CD4-positive, alpha-beta T cell treated with Interleukin-21 for 1 hour (primary cell): ENCODE measurements at places on chromosomes 7 and 10.
A peak's percentile ranks its signal among the peaks of the same experiment; 100 is the strongest.

- DNase-seq: no peak
Observed at GRCh38 chr7:72437061-72437585, 25.0 kb upstream of the CALN1 start.

- no peak for DNase-seq
Observed at GRCh38 chr7:158733775-158734494, 29.3 kb upstream of the NCAPG2 start.

- DNase-seq: no peak
Observed at GRCh38 chr7:29247963-29248236, 53.3 kb downstream of the CHN2 start.

DNA sequence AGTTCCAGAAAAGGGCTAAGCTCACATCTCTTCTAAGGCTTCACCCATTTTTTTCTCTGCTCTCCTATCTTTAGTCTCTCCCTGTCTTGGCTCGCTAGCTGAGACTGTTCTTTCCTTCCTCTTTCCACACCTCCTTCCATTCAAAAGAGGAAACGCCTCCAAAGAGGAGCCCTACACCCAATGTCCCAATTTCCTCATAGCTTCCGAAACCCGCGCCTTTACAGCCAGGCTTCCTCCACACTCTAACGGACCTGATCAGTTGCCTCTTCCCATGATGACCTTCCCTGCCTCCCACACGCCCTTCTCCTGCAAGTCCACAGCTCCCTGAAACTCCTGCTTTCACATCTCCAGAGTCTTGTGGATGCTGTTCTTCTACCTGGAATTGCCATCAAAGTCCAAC, 71.7 kb downstream of the COBL start:
- DNase-seq: no peak

DNA sequence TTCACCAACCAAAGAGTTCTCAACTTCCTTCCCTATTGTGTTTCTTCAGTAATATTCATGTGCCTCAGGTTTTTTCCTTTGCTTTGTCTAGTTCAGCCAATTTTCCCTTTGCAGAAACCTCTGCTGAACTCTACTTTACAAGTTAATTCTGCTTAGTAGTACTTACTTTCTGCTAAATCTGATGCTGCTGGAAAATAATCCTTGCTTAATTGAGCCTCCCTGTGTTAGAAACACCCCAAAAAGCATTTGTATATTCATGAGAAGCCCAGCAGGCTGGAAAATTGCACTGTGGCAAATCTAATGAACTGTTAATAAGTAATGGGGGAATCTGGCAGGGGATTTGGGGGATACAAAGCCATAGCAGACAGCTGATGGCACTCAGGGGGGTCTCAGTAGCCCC, 78.5 kb downstream of the CDCA7L start:
- no peak for DNase-seq

- DNase-seq: no peak
Observed at GRCh38 chr10:29977171-29977570, 82.2 kb downstream of the JCAD start.

DNA sequence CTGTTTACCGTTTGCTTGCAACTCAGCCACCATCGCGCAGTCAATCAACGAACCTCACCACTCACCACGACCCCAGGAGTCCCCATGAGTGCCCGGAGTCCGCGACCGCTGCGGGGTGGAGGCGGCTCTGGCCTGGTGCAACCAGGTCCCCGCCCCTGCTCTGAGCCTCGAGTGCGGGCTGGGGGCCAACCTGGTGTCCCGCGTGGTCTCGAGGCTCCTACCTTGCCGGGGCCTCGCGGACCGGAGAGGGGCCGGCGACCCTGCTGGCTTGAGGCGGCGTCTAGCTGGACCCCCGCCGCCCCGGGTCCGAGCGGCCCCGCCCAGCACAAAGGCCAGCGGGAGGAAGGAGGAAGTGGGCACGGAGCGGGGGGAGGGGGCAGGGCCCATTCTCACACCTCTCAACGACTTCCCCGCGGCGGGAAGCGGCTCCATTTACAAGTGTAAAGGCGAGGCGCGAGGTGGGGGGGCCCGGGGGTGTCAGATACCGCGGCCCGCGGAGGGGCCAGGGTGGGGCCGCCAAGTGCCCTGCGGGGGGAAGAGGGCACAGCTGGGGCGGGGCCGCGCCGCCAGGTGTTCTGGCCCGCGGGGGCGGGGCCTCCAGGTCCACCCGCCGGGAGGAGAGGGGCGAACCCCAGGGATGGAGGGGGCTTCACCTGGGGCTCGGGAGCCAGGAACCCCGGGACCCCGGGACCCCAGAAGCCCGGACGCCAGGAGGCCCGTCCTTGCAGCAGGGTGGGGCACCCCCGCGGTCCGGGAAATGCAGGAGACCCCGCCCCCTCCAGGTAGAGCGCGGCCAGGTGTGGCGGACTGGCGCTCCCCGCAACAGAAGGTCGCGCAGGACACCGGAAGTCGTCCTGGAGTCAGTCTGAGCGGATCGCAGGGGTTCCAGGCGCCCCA, 8.6 kb downstream of the CTBP2 start:
- DNase-seq: peak; percentile 16

GRCh38 chr7:8190119-8190895, 71.7 kb downstream of the ICA1 start:
- DNase-seq: peak; percentile 78

- no peak for DNase-seq
Observed at GRCh38 chr10:111648046-111648445, 535.5 kb downstream of the GPAM start.

GRCh38 chr10:34351161-34351560, 463.9 kb downstream of the PARD3 start:
- DNase-seq: no peak
